ENCODE measurements at places on chromosomes 3 and 15.

GRCh38 chr3:187169231-187169960 lies 27.9 kb upstream of the RTP1 start:
- DNase-seq = no peak

DNA sequence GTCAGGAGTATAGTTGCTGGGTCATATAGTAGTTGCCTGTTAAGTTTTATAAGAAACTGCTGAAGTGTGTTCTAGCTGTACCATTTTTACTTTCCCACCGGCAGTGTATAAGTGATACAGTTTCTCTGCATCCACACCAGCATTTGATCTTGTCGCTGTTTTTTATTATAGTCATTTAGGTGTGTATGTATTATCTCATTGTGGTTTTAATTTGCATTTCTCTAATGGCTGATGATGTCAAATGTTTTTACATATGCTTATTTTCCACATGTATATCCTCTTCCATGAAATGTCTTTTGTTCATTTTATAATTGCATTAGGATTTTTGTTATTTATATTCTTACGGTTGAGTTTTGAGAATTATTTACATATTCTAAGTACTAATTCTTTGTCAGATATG lies 254.3 kb downstream of the CLSTN2 start:
- no peak for DNase-seq

GRCh38 chr3:183313764-183314163 lies 60.7 kb downstream of the B3GNT5 start:
- no peak for DNase-seq

DNA sequence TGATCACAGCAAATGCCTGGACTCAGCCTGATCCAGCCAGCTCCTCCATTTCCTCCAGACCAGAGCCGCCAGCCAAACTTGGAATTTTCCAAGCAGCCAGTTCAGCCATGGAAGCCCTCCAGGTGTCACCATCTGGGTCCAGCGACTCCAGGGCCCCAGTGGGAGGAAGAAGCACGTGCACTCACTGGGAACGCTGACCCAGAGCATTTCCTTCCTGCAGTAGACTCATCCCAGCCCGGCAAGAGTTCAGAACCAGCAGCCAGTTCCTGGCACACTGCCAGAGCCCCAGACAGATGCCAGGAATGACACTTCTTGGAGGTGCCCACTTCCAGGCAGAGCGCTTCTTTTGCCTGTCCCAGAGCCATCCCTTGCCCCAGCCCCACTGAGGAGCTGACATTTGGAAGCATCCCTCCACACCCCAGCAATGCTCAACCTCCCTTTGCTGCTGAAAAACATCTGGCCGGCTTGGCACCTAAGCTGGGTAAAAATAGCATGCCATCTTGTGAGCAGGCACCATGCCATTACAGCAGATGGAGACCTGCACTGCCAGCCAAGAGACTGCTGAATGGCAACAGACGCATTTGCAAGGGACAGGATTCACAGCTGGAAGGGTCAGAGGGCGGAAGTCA lies 460.3 kb upstream of the PROK2 start:
- DNase-seq = no peak

GRCh38 chr3:25724948-25725645 lies 58.1 kb downstream of the NGLY1 start:
- no peak for DNase-seq

DNA sequence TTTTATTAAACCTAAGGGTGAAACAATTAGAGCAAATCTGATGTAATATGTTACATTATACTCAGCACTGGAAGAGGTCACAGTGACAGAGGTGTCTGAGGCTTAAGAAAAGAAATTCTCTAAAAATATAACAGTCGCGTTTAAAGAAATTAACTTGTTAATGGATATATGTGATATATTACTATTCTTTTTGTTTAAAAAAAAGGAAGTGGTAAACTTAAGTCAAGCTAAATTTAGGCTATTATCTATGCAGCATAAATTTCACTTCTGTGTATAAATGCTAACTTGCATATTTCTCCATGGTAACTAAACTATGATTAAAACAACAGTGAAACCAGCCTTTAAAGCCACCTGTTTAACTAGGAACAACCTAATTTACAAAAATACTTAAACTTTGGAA lies 191.3 kb downstream of the FOXP1 start:
- no peak for DNase-seq

- no peak for DNase-seq
Measured at GRCh38 chr3:183988216-183988790, 29.4 kb downstream of the ABCC5 start.

DNA sequence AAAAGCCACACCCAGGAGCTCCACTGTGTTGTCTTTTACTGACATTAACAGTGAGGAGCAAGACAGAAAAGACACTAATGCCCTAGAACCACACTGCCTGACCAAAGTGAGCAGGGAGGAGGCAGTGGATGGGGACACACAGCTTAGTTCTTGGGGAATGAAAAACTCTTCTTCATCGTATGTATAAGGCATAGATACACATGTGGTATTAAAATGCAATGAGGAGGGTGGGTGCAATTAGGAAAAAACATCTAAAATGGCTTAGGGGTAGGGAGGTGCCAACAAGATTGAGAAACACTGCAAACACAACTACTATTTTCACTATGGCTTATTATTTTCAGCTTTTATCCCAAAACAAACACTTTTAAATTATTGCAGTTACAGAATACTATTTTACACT lies 15.5 kb downstream of the KLHL25 start:
- DNase-seq = no peak

DNA sequence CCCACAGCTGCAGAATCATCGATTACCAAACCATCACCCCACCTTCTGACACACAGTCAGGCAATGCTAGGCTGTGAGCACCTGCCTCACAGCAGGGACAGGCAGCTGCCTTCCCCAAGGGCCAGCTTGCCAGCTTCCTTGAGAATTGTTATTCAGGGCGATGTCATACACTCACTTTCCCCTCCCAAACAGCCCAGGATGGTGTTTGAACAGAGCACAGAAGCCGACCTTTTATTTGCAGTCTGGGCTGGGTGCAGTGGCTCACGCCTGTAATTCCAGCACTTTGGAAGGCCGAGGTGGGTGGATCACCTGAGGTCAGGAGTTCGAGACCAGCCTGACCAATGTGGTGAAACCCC lies 84.5 kb upstream of the HERC1 start:
- no peak for DNase-seq
